ENCODE measurements at places on chromosomes 1 and 21.

GRCh38 chr1:181173761-181174447, 85.4 kb downstream of the IER5 start:
- no peak for DNase-seq

GRCh38 chr1:80579055-80579454, 1221.7 kb upstream of the ADGRL2 start:
- no peak for DNase-seq

DNA sequence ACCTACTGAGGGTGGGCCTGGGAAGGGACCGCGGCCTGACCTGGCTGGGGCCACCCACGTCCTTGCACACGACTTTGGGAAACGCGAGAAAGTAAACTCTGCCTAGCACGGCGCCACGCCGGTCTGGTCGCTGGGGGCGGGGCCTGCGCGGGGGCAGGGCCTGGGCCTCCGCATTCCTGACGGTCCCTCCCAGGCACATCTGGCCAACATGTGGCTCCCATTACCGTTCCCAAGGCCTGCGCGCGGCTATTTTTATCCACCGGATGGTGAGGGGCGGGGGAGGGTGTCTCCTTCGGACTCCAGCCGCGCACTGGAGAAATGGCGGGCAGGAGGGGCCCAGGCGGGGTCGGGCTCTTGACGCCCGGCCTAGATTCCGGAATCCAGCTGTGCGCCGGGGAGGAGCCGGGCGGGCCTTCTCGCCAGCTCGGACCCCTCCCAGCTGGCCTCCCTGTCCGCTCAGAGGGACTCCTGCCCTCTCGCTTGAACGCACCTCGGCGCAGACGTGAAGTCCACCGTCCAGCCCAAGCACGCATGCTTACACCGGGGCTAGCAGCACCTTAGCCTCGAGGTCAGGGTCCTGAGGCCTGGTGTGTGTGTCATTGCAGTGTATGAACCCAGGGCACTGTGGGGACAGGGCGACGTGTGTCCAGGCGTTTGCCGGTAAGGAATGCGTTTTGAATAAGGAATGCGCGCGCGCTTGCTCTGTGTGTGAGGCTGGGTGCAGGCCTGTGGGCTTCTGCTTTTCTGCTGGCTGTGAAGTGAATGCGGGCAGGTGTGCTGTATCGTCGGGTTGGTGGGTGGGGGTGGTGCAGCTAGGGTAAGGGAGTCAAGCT, 2.1 kb downstream of the EVA1B start:
- DNase-seq, result no peak

- no peak for DNase-seq
Measured at GRCh38 chr1:12163210-12163609, 3.6 kb upstream of the TNFRSF1B start.

DNA sequence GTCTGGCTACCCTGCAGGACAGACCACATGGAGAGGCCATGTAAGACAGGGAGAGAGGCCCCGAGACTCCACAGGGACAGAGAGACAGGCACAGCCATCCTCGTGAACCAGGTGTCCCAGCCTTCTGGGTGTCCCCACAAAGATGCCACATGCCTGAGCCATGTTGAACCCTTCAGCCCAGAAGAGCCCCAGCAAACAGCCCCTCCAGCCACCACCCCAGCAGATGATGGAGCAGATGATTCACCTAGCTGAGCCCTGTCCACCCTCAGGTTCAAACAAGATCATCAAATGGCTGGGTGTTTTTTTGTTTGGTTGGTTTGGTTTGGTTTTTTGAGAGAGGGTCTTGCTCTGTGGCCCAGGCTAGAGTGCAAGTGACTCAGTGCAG, 78.7 kb downstream of the DHRS3 start:
- DNase-seq, result no peak

Data from non-pigmented ciliary epithelial cell (primary cell).